ENCODE measurements at places on chromosomes 1 and 21.
A peak's percentile ranks its signal among the peaks of the same experiment; 100 is the strongest.

DNA sequence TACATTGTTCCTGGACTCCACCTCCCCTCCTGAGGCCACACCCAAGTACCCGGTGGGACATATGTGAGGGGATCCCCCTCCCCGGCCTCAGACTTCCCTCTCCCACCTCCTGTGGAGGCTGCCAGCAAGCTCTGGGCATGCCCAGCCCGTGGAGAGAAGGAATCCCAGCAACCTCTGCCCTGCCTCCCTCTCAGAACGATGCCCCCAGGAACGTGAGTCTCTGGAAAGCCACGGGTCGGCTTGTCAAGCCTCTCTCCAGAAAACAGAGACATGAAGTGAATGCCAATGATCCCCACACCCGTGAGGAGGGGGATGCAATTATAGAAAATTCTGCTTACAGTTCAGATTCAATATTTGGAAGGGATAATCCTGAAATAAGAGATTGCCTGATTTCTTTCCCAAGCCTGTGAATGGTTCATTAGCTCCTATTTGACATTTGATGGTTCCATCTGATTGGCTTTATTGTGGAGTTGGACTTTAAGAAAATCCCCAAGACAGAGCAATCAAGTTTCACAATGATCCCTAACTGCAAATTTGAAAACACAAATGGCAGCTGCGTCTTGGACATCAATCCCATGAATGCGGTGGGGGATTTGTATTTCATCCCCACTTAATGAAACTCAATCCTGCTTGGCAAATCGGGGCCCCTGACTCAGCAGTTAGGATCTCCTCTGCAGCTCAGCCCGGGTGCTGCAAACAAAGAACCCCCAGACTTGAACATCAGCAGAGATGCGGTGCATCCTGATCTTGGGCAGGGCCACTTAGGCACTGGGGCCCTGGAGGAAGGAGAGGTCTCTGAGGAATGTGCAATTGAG is 9.1 kb upstream of the GUCA2B start:
- no peak for DNase-seq

GRCh38 chr1:164562947-164563520 is 4.0 kb downstream of the PBX1 start:
- DNase-seq = no peak

GRCh38 chr1:18360251-18360650 is 120.5 kb upstream of the KLHDC7A start:
- DNase-seq = no peak

- no peak for DNase-seq
These were observed 1283.7 kb downstream of the MRPL39 start for GRCh38 chr21:24323536-24323935.

DNA sequence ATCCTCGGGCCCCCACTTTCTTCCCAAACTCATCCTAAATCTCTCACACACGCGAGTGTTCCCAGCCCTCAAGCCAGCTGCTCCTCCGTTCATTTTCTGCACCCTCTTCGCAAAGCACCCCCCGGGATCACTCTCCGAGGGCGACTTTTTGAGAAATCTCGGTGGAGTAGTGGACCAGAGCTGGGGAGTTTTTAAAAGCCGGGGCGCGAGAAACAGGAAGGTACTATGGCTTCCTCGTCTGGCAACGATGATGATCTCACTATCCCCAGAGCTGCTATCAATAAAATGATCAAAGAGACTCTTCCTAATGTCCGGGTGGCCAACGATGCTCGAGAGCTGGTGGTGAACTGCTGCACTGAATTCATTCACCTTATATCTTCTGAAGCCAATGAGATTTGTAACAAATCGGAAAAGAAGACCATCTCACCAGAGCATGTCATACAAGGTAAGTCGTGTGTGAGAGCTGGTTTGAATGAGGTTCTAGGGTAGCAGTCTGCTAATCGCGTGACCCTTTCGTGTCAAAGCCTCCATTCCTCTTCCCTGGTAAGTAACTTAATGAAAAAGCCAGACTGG is 800 bp downstream of the DR1 start:
- DNase-seq = peak; percentile 7

DNA sequence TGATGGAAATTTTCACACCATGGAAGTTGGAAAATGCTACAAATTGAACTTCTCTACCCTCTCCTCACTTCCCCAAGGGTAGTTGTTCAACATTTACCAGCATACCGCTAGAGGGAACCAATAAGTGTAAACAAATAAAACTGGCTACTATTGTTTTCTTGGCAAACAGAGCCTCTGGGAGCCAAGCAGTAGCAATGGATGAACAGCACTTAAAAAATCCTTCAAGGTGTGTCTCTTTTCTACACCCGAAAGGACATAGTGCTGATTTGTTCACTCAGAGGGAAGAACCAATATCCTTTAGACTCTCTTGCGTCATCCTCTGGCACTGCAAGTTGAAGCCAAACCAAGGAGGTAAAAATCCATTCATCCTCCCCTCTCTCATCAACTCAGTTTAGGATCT is 161.5 kb downstream of the TBX15 start:
- peak; percentile 15 for DNase-seq

- DNase-seq = no peak
These were observed 13.8 kb downstream of the NPHP4 start for GRCh38 chr1:5978452-5978851.

- no peak for DNase-seq
These were observed 22.3 kb upstream of the TMEM222 start for GRCh38 chr1:27299385-27300271.

- no peak for DNase-seq
These were observed 119.9 kb downstream of the HS2ST1 start for GRCh38 chr1:87034351-87034750.

DNA sequence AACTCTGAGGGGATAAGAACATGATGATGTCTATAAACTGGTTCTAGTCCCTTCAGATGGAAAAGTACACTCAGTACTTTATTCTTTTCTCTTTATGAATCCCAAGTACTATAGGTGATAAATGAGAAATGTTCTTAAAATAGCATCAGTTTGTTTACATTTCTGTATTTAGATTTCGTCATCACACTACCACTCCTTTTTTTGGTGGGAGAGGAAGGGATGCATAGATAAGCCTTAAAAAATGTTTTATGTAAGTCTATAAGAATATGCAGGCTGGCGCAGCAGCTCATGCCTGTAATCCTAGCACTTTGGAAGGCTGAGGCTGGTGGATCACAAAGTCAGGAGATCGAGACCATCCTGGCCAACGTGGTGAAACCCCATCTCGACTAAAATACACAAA is 144.8 kb downstream of the USP25 start:
- no peak for DNase-seq

- no peak for DNase-seq
These were observed 17.0 kb downstream of the ITGB2 start for GRCh38 chr21:44903689-44904088.

DNA sequence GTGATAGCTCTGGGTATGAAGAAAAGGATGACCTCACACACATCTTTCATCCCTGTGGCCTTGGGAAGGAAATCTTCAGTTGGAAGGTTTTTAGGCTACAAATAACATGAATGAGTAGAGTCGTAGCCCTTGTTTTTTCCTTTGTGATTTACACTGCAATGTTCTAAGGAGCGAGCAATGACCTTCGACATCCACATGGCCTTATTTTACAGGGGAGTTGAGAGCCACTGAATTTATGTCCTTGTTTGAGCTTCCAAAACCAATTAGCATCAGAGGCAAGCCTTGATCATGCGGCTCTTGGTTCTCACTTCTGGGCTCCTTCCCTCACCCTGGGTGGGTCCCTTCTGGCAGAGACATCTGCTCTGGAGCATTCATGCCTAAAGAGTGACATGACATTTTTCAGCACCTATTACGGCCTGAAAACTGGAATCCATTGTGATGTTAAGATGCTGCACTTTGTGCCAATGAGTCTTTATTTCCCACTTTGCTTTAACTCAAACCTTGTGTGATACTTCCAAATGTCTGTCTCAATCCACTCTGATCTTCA is 70.5 kb upstream of the RUNX1 start:
- no peak for DNase-seq

DNA sequence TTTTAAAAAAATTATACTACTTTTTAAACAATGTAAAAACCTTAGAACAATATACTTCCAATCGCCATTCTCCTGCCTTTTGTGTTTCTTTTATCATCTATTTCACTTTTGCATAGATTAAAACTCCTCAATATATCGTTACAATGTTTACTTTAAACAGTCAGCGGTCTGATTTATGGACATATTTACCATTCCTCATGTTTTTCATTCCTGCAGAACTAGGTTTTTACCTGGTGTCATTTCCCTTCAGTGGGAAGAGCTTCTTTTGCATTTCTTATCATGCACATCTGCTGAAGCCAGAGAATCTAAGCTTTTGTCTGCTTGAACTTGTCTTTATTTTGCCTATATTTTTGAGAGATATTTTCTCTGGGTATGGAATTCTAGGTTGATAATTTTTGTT is 277.4 kb upstream of the PLXNA2 start:
- DNase-seq = no peak

DNA sequence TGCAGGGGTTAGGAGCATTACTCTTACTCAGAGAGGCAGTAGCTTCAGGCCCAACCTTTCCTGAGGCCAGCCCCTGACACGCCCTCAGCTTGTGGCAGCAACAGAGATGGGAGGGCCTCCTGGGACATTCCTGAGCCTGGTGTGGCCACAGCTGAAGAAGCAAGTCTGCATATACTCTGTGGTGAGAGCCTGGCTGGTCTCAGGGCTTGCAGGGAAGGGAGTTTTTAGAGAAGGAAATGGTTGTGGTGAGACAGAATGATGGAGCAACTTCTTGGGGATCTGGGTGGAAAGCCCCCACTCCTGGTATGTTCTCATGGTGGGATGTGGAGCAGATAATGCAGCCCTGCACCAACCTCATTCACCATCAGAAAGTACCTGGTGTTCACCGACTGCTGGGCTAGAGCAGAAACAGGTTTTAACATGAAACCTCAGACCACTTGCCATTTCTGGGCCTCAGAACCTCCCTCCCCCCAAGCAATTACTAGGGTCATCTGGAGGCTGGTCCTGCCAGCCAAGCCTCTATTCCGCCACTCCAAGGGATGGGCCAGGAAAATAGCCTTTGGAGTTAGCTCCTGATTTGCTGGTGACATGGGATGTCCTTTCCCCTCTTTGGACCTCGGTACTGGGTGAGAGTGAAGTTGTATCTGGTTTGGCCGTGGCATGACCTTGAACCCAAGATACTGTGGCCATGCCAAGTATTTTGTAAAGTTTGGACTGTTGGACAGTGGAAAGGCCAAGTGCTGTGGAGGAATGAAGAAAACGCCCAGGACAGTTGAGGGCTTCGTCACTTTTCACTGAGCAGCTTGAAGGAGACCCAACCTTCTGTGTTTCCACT is 28.1 kb upstream of the RNF19B start:
- no peak for DNase-seq

DNA sequence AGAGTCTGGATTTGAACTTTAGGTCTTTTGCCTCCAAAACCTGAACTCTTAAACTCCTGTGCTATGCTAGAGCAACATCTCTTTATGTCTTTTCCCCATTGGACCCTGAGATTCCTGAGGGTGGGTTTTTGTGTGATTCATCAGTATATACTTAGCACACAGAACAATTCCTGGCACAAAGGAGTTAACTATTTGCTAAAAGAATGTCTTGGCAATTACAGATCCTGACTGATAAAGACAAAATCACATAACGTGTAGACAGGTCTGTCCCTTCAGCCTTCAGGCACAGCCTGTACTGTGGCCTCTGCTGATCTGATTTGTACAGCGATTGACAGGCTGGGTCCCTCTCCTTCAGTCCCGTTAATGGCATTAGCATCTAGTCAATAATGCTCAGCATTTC is 162.4 kb upstream of the BEND5 start:
- DNase-seq = no peak

- DNase-seq = no peak
These were observed 17.1 kb downstream of the COL18A1 start for GRCh38 chr21:45421846-45422775.

DNA sequence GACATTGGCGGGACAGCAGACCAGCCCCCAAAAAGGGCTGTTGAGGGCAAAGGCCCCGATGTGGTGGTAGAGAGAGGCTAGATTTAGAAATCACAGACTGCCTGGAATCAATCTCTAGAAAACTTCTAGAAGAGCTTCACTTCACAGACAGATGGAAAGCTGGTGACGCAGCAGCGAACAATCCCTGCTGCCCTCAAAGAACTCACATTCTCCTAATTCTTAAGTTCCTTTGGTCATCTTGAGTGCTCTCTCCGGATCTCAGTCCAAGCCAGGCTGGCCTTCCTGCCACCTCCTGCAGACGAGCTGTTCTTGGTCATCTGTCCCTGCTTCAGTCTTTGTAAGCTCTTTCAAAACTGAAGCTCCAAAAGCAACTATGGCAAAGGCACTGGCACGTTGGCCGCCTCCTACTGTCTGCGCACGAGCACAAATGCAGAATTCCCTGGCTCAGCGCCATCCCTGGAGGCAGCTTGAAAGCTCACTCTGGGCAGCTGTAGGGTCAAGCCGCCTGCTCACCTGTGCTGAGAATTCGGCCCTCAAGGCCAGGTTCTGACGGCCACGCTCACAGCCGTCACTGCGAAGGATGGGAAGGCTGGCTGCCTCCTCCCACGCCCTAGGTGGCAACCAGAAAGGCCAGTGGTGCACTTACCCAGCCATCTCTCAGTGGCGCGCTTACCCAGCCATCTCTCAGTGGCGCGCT is 110.6 kb downstream of the NPHP4 start:
- DNase-seq = no peak

GRCh38 chr1:168243198-168243597 is 17.4 kb downstream of the SFT2D2 start:
- DNase-seq = peak; percentile 46

DNA sequence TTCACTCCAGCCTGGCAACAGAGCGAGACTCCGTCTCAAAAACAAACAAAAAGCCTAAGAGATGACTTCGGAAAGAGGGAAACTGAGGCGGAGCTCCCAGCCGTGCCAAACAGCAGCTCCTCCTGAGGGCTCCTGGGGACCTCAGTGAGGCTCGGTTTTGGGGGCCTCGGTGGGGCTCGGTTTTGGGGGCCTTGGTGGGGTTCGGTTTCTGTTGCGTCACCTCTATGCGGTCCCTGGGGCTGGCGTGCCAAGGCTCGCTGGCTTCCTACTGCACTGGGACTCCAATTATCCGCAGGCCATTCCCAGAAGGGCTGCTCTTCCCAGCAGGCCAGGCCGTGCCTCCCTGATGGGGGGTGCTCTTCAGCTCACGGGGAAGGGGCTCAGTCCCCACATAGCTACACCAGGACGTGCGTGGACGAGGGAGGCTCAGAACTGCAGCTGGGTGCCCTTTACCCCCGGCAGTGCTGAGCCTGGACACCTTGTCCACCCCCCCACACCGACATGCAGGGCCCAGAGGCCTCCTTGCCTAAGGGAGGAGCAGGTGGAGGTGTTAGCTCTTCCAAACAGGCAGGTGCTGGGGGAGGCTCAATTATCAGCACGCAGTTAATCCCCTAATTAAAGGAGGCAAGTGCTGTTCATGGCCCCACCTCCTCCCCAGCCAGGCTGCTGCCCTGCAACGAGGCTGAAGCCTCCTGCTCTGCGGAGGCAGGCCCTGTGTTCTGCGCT is 5.1 kb upstream of the C1orf159 start:
- no peak for DNase-seq

DNA sequence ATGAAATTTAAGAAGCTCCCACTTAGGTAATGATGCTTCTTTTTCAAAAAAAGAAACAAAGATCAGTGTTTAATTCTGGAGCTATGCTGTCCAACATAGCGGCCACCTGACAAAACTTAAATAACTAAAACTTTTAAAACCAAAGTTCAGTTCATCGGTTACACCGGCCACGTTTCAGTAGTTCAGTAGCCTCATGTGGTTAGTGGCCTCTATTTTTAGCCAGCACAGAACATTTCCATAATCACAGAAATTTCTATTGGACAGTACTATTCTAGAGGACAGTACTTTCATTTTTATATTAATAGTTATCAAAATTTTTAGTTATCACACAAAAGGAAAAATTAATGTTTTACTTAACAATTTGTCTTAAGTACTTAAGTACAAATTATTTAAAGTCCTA is 141.0 kb downstream of the USP25 start:
- DNase-seq = no peak

All from DMS153 (cell line).